ENCODE measurements at places on chromosomes 13 and 19. TPM values are rescaled to one million over a fixed set of nuclear protein-coding genes. Genes with fewer than 3 reads are reported as not detected.

PLA2G4C gene
- total RNA-seq: 6.8 TPM

KLK4 gene
- not detected for total RNA-seq

VSTM2B gene
- not detected for total RNA-seq

NOVA2 gene
- 1.8 TPM for total RNA-seq

- no peak overlapping the region for H3K27ac ChIP-seq
- no peaks in the 10 kb centered on the region for H3K4me1 ChIP-seq
- no peaks in the 10 kb centered on the region for H3K27me3 ChIP-seq
Observed at GRCh38 chr19:21900401-21900800, 64.4 kb upstream of the ZNF43 start.

DNA sequence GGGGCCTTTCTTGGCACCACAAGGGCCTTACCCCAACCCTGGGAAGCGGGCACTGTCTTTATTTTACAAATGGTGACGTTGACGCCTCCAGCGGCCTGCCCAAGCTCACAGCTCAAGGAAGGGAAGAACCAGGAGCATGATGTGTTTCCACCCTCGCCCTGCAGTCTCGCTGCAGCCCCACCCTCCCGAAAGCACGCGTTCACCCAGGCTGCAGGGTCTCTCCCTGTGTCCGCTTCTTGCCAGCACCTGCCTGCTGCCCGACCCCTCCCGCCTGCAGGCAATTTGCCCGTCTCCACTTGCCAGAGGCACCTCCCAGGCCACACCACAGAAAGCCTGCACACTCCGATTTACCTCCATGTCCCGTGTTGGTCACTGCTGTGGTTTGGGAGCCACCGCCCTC, 76.6 kb downstream of the SLC15A1 start:
- H3K27ac ChIP-seq: no peak overlapping the region
- H3K4me3 ChIP-seq: no peak overlapping the region
- DNase-seq: no peak

DNA sequence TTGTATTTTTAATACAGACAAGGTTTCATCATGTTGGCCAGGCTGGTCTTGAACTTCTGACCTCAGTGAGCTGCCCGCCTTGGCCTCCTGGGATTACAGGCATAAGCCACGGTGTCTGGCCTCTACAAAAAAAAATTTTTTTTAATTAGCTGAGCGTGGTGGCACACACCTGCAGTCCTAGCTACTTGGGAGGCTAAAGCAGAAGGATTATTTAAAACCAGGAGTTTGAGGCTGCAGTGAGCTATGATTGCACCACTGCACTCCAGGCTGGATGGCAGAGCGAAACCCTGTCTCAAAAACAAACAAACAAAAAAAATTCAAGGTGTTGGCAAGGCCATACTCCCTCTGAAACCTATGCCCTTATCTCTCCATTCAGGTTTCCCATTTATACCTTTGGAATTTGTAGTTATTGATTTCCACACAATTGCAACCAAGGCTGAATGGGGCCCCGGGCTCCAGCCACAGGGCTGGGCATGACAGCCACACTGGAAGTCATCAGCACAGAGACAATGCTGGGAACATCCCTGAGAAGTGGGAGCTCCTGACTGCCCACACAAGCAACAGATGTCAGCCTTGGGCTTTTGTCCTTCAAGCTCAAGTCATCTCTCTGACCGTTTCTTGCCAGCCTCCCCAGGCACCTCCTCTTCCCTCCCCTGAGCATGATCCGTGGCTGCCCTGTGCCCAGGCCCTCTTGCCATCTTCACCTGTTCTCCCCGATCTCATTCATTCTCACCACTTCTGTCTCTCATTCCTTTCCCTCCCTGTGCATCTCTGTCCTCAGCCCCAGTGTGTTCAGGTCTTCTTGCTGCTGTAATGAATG, 27.2 kb upstream of the CALM3 start:
- no peaks in the 10 kb centered on the region for H3K36me3 ChIP-seq
- no peaks in the 10 kb centered on the region for H3K27me3 ChIP-seq
- H3K27ac ChIP-seq: no peak overlapping the region
